ENCODE measurements at places on chromosomes 6 and 20. TPM values are rescaled to one million over a fixed set of nuclear protein-coding genes. Genes with fewer than 3 reads are reported as not detected.

Gene ASIP
- total RNA-seq, result 0.27 TPM

Gene COX7A2
- 380 TPM for total RNA-seq

Gene EDN3
- total RNA-seq, result 17.9 TPM

Gene SH3BGRL2
- total RNA-seq, result 8.5 TPM

Gene PSORS1C2
- not detected for total RNA-seq

Gene TRIM26
- total RNA-seq, result 10.1 TPM

Gene MYBL2
- 6.4 TPM for total RNA-seq

Gene DOK5
- total RNA-seq, result 15.9 TPM

Gene CDH26
- total RNA-seq, result 0.40 TPM

Gene SUMO4
- total RNA-seq, result 2.2 TPM

Gene ABHD16B
- total RNA-seq, result not detected

Gene LINC00237
- 0.18 TPM for total RNA-seq

Gene C6orf132
- total RNA-seq, result 0.53 TPM

Gene TFAP2C
- total RNA-seq, result 0.09 TPM

Gene F13A1
- total RNA-seq, result 48.6 TPM

Gene PTK7
- total RNA-seq, result 40.2 TPM

Gene TAGAP
- total RNA-seq, result 0.66 TPM

Gene PRELID3B
- 39.4 TPM for total RNA-seq

Gene WFDC13
- total RNA-seq, result not detected

Gene RAET1E
- total RNA-seq, result 0.89 TPM

Gene RBL1
- total RNA-seq, result 10.8 TPM

Gene TOX2
- total RNA-seq, result 0.44 TPM

Gene ZNF165
- 0.62 TPM for total RNA-seq

Gene XKR7
- total RNA-seq, result 0.04 TPM

Gene ZNF512B
- 15.5 TPM for total RNA-seq

Gene RSPO3
- total RNA-seq, result 8.8 TPM
